ENCODE measurements at places on chromosomes 7 and 10.

GRCh38 chr7:156777364-156778069 lies 115.5 kb downstream of the LMBR1 start:
- DNase-seq: no peak

GRCh38 chr10:114868870-114869519 lies 47.4 kb downstream of the FHIP2A start:
- DNase-seq: no peak

- DNase-seq: no peak
Observed at GRCh38 chr10:8229153-8229552, 174.7 kb downstream of the GATA3 start.

DNA sequence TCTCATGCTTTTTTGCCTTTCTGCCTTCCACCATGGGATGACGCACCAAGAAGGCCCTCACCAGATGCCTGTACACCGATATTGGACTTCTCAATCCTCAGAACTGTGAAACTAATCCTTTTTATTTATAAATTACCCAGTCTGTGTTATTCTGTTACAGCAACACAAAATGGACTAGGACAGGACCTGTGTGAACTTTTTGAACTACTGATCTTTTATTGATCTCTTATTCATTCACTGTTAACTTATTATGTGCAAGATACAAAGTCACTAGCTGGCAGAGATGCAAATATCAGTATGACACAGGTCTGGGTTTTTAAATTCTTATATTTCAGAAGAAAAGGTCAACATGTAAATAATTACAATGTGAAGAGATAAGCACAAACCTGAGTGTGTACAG lies 635.8 kb downstream of the SORCS1 start:
- DNase-seq: no peak

DNA sequence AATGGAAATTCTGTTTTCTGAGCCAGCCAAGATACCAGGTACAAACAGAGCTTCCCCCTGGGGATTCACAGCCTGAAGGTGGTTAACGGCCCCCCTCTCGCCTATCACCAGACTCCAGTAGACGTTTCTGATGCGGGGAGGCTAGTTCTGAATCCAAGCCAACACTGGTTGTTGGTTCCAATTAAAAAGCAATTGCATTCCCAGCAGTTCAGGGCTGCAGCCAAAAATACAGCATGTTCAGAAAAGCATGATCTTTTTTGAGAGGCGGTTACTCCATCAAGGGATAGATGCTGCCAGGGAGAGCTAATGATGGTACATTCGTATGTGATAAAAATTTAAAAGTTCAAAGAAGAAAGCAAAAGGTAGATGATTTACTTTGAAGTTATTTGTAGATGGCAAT lies 481.0 kb downstream of the GALNT17 start:
- DNase-seq: no peak

DNA sequence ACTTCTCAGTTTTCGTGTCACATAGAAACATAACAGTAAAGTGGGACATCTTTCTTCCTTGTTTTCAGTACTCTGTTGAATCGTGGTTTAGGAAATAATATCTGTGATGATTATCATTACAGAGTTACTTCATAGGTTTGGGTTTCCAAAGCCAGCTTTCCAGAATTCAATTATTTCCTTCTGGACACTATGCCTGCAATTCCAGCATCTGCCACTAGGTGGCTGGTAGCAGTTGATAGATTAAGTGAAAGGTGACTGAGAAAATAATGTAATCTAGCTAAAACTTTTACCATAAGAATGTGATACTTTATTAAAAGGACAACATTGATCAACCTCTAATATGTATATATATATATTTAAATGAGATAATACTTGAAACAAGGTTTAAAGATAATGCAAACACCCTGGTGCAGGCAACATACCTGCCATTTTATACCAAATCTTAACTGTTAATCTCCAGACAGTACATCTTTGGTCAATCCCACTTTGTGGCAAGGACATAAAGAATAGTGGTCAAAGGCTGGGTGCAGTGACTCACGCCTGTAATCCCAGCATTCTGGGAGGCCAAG lies 102.6 kb downstream of the SH3PXD2A start:
- no peak for DNase-seq

- no peak for DNase-seq
Observed at GRCh38 chr10:118397391-118397790, 55.3 kb upstream of the FAM204A start.

GRCh38 chr7:132532281-132532680 lies 44.0 kb downstream of the PLXNA4 start:
- DNase-seq: no peak

GRCh38 chr7:44066494-44067063 lies 1.2 kb upstream of the PGAM2 start:
- no peak for DNase-seq

DNA sequence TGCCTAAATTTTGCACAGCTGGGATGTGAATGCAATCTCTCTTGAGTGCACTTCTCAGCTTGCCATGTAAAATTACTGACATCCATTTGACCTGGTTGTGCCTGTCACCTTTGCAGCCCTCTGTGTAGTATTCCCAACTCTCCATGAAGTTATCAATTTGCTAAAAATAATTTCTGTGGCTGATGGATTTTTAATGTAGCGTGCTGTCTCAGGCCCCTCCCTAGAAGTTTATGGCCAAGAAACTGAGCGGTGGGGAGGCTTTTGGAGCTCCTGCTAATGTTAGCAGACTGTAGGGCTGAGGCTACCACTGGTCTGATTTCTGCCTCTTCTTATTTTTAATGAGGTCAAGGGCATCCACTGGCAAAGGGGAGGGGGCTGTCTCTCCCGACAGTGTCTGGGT lies 577.0 kb upstream of the DPP6 start:
- DNase-seq: no peak

All from GOT3 (cell line).